Activated CD8-positive, alpha-beta T cell treated with anti-CD3 and anti-CD28 coated beads for 36 hours (primary cell): ENCODE measurements at places on chromosomes 7 and 10. TPM values are rescaled to one million over a fixed set of nuclear protein-coding genes. Genes with fewer than 3 reads are reported as not detected.

DNA sequence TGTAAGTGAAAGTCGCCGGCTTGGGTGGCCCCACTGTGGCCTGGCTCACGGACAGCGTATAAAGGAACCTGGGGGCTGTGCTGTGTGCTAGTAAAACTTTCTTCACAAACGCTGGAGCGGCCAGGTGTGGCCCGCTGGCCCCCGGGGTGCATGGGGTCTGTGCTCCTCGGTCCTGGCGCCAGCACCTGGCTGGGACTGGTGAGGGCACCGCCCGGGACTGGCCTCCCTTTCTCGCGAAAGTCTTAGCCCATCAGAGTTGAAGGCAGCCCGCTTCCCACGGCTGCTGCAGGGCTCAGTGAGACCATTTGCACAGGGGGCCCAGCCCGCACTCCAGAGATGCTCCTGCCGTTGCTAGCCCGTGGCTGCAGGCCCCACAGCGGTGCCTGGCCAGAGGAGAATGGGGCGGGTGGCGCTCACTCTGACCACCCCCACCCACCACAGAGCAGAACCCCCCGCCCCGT, 5.8 kb downstream of the PWWP2B start:
- H3K27ac ChIP-seq: no peak overlapping the region
- DNase-seq: no peak
- peaks cover 4% of the 10 kb centered on the region for H3K36me3 ChIP-seq
- no peaks in the 10 kb centered on the region for H3K27me3 ChIP-seq
- peaks cover 17% of the 10 kb centered on the region for H3K4me1 ChIP-seq

DNA sequence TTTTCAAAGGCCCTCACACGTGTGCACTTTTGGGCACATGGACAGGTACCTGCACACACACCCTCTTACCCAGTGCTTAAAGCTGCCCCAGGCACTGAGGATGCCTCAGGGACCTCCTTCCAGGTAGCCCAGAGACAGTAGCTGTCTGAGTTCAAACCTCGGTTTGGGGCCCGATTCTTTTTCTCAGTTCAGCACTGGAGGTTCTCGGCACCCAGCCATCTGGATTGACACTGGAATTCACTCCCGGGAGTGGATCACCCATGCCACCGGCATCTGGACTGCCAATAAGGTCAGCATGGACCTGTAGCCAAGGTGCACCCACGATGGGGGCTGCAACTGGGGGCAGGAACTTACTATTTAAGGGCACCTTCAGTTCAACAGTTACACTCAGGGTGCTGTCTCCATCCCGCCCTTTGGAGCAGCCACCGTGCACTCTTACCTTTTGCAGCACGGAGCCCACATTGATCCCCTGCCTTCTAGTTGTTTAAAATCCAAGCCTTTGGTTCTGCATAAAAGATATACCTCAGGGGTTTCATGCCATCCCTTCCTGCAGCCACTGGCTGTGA, 17.7 kb downstream of the CPA5 start:
- H3K36me3 ChIP-seq: no peaks in the 10 kb centered on the region
- peaks cover 16% of the 10 kb centered on the region for H3K4me1 ChIP-seq
- no peak overlapping the region for H3K4me3 ChIP-seq
- no peaks in the 10 kb centered on the region for H3K27me3 ChIP-seq

GRCh38 chr10:19606968-19607367, 209.3 kb upstream of the PLXDC2 start:
- no peak overlapping the region for H3K4me3 ChIP-seq
- no peak for DNase-seq
- H3K27me3 ChIP-seq: no peaks in the 10 kb centered on the region
- no peaks in the 10 kb centered on the region for H3K4me1 ChIP-seq

DNA sequence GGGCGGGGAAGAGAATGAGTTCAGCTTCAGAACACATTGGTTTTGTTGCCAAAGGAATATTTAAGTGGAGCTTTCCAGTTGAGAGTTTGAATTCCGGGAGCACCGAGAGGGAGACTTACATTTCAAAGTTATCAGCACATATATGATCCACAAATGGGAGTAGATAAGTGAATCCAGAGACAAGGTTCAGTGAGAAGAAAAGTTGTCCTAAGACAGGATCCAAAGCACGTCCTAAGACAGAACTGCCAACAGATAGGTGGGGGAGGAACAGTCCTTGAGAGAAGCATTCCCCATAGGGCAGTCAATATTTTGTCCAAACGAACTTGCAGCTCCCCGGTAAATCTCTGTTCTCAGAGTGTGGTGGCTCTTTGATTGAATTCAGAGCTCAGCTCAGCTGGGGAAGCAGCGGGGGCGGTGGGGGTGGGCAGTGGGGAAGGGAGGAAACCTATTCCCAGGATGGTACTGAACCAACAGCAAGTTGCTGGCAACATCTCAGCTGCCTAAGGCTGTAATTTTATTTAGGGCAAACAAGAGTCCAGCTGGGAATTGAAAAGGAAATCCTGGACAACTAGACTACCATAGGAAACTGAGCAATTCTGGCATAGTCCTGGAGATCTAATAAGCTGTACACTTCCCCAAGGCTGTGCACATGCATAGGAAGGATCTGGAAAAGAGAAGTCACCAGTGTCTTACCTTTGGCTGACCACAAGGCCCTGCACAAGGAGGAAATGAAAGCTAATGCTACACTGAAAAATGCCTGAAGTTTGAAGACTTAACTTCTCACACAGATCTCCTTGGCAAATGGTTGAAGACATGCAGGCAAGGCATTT, 94.2 kb upstream of the CXCL12 start:
- H3K4me3 ChIP-seq: no peak overlapping the region
- no peak overlapping the region for H3K27ac ChIP-seq
- no peaks in the 10 kb centered on the region for H3K4me1 ChIP-seq
- no peak for DNase-seq
- no peaks in the 10 kb centered on the region for H3K36me3 ChIP-seq

GRCh38 chr7:140249036-140249806, 72.4 kb upstream of the KDM7A start:
- H3K36me3 ChIP-seq: no peaks in the 10 kb centered on the region
- peaks cover 21% of the 10 kb centered on the region for H3K4me1 ChIP-seq
- H3K27ac ChIP-seq: no peak overlapping the region
- H3K27me3 ChIP-seq: no peaks in the 10 kb centered on the region
- no peak overlapping the region for H3K4me3 ChIP-seq

GRCh38 chr7:74606101-74606908, 51.2 kb upstream of the GTF2I start:
- H3K27ac ChIP-seq: peak overlapping the region; percentile 49
- peak; percentile 63 for DNase-seq
- peak overlapping the region; percentile 54 for H3K4me3 ChIP-seq
- H3K36me3 ChIP-seq: no peaks in the 10 kb centered on the region

DNA sequence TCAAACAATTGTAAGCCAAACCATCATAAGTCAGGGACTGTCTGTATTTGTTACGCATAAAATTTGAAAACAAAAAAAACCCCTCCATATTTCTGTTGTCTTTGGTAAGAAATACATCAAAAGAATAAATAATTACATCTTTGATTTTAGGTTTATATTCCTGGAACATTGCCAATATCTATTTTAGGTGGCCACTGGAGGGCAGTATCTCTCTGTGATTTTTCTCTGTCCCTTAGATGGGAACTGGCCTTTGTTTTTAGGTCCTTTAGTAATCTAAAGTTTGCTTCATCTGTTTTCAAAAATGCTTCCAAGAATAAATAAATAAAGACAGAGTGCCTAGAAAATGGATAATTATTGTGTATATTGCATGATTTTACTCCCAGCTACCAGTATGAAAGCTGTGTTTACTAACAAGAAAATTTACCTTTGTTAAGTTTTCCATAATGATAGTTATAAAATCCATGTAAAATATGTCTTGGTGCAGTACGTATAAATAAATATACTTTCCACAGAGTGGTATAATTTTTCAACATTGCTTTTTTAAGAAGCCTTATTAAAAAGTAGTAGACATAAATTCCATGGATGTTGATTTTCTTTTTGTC, 64.2 kb downstream of the PHYHIPL start:
- no peak overlapping the region for H3K27ac ChIP-seq
- H3K4me3 ChIP-seq: no peak overlapping the region
- peaks cover 2% of the 10 kb centered on the region for H3K27me3 ChIP-seq
- no peak for DNase-seq

DNA sequence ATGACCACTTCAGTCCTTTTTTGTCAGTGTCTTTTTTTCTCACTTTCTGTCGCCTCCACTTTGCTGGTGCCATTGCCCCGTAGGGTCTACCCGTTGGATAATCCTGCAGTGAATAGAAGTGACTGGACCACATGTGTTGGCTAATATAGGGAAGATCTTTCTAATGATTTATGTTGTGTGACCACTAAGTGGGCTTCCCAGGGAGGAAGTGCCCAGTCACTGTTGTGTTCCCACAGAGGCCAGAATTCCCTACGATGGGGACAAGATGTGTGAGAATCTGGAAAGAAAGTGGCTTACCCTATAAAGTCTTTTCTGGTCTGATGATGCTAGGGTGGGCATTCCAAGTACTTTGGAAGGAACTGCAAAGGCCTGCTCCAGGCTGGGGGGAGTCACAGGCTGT, 28.4 kb upstream of the SMC3 start:
- no peak overlapping the region for H3K4me3 ChIP-seq
- no peak for DNase-seq
- no peak overlapping the region for H3K27ac ChIP-seq

DNA sequence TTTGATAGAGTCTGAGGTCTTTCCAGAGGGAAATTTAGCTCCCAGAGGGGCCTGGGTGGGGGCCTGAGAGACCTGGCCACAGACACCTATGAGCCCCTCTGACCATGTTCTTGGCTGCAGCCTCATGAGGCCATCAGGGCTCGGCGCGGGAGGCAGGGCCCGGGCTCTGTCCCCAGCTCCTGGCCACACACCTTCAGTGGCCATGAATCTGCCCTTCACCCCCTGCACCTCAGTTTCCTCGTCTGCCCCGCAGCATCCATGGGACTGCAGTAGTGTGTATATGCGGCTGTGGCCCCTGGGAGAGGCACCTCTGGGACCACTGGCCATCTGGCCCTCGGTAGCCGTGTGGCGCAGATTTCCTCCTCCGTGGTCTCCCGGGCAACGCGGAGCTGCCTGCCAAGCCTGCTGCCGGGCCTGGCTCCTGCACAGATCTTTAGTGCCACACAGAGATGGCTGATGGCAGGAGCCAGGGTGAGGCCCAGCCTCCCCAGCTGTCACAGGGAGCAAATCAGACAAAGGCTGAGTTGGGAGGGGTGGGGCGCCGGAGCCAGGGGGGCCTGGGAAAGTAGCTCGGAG, 23.6 kb upstream of the ADCYAP1R1 start:
- H3K27ac ChIP-seq: no peak overlapping the region
- peaks cover 2% of the 10 kb centered on the region for H3K27me3 ChIP-seq
- no peak overlapping the region for H3K4me3 ChIP-seq

- H3K27me3 ChIP-seq: no peaks in the 10 kb centered on the region
- no peaks in the 10 kb centered on the region for H3K4me1 ChIP-seq
- no peak overlapping the region for H3K27ac ChIP-seq
- no peak overlapping the region for H3K4me3 ChIP-seq
These were observed 225.4 kb downstream of the ZMYND11 start for GRCh38 chr10:360653-361052.

DNA sequence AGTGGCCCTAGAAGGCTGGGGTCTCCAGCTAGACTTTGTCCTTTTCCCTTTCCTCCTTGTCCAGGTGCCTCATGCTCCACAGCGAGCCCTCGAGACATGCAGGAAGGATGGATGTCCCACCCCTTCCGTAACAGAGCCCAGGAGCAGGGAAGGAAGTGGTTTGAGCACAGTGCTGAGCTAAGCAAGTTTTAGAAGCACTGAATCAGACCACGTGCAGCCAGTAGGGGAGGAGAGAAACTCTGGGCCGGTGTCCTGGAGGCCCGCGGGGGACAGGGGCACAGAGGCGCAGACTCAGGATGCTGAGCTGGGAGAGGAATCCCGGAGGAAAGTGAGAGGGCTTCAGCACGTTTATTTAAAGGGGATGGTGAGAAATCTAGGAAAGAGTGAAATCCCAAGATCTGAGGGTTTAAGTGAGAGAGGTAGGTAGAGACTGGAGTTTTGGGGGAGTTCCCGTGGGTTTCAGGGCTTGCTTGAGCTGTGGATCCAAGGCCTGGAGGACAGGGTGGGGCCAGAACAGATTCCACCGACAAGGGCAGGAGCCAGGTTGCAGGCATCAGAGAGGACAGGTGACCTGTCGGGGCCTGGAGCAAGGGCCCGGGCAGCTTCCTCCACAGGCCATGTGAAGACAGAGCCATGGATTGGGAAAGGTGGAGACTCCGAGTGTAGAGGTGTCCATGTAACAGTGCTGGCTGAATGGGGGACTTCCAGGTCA, 4.4 kb upstream of the IRF5 start:
- H3K4me1 ChIP-seq: peaks cover 21% of the 10 kb centered on the region
- H3K4me3 ChIP-seq: peak overlapping the region; percentile 41
- peaks cover 15% of the 10 kb centered on the region for H3K27me3 ChIP-seq
- DNase-seq: peak; percentile 55
- peak overlapping the region; percentile 82 for H3K27ac ChIP-seq
- no peaks in the 10 kb centered on the region for H3K36me3 ChIP-seq

GRCh38 chr7:84799106-84799505, 387.8 kb downstream of the SEMA3D start:
- no peaks in the 10 kb centered on the region for H3K36me3 ChIP-seq
- no peak overlapping the region for H3K27ac ChIP-seq
- no peak overlapping the region for H3K4me3 ChIP-seq
- DNase-seq: no peak

GRCh38 chr7:158019726-158020705, 567.6 kb downstream of the PTPRN2 start:
- no peak for DNase-seq
- H3K27ac ChIP-seq: no peak overlapping the region
- H3K4me1 ChIP-seq: no peaks in the 10 kb centered on the region
- H3K4me3 ChIP-seq: no peak overlapping the region
- no peaks in the 10 kb centered on the region for H3K36me3 ChIP-seq

- H3K4me3 ChIP-seq: no peak overlapping the region
- peaks cover 16% of the 10 kb centered on the region for H3K27me3 ChIP-seq
- H3K36me3 ChIP-seq: no peaks in the 10 kb centered on the region
- peaks cover 15% of the 10 kb centered on the region for H3K4me1 ChIP-seq
These were observed 59.0 kb upstream of the SORCS3 start for GRCh38 chr10:104581884-104582601.

DNA sequence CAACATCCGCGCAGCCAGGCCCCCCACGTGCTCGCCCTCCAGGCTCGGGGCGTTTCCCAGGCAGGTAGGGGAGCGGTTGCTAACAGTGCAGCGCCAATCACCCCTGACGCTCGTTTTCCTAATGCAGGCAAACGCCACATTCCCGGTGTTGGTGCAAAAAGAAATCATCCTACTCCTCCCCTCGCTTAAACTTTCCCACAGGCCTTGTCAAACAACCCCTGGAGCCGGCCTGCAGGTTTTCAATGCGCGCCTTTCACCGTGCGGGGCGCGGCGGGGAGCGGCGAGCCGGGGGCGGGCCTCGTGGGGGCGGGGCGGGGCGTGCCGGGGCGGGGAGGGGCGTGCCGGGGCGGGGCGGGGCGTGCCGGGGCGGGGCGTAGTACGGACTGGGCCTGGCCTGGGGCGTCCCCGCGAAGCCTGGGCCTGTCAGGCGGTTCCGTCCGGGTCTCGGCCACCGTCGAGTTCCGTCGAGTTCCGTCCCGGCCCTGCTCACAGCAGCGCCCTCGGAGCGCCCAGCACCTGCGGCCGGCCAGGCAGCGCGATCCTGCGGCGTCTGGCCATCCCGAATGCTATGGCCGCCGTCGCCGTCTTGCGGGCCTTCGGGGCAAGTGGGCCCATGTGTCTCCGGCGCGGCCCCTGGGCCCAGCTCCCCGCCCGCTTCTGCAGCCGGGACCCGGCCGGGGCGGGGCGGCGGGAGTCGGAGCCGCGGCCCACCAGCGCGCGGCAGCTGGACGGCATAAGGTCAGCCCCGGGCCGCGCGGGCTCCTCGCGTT, at the start of gene ECHDC3:
Gene ECHDC3 (plus strand): TSS at position 374 of the 770 bp plus-strand sequence. CDS start 195 bp downstream, at position 569.
- H3K27ac ChIP-seq: no peak within 1 kb of the TSS
- peaks cover 18% of the 10 kb centered on the region for H3K27me3 ChIP-seq
- H3K36me3 ChIP-seq: no peaks in the 10 kb centered on the region
- DNase-seq: peak; percentile 48
- peak within 1 kb of the TSS; percentile 56 for H3K4me3 ChIP-seq
- peaks cover 7% of the 10 kb centered on the region for H3K4me1 ChIP-seq

STMP1 gene
- total RNA-seq: 23.4 TPM

SFTPA2 gene
- not detected for total RNA-seq

TMEM273 gene
- total RNA-seq: 16.6 TPM

IQUB gene
- not detected for total RNA-seq

TEX36 gene
- total RNA-seq: not detected

VIPR2 gene
- not detected for total RNA-seq

SORCS1 gene
- not detected for total RNA-seq
